Testis (tissue), 5 donors: ENCODE measurements at places on chromosomes 1 and 21. TPM values are rescaled to one million over a fixed set of nuclear protein-coding genes. Genes with fewer than 3 reads are reported as not detected.

- no peak overlapping the region for H3K27ac ChIP-seq
- DNase-seq = no peak
- no peak overlapping the region for H3K4me3 ChIP-seq
Observed at GRCh38 chr1:224623310-224623714, 7.2 kb downstream of the CNIH3 start.

The LRRC7 gene
- 6.9 TPM for total RNA-seq

- DNase-seq = peak; percentile 90
- H3K36me3 ChIP-seq = no peaks in the 10 kb centered on the region
- no peaks in the 10 kb centered on the region for H3K27me3 ChIP-seq
- no peak overlapping the region for H3K27ac ChIP-seq
- no peaks in the 10 kb centered on the region for H3K4me1 ChIP-seq
- no peak overlapping the region for H3K4me3 ChIP-seq
Observed at GRCh38 chr1:30847358-30847972, 61.1 kb downstream of the SDC3 start.

DNA sequence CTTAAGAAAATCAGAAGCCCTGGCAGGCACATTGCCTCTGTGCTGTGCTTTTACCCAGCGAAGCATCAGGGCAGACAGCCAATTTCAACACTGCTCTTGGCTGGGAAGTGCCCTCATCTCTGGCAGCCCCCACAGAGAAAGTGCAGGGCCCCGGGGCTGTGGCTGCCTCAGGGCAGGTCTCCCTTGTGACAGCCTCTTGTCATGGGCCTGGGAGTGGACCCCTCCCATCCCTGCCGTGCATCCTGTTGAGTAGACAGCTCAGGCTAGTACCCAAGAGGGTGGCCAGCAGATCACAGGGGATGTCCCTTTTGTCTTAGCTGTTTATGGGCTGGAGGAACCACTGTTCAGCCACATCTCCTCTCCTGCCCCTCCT lies 23.3 kb downstream of the TTC34 start:
- no peak overlapping the region for H3K27ac ChIP-seq
- H3K4me3 ChIP-seq = no peak overlapping the region
- no peaks in the 10 kb centered on the region for H3K4me1 ChIP-seq
- H3K36me3 ChIP-seq = no peaks in the 10 kb centered on the region
- DNase-seq = no peak
- no peaks in the 10 kb centered on the region for H3K27me3 ChIP-seq
